ENCODE measurements at places on chromosomes 7 and 10.
A peak's percentile ranks its signal among the peaks of the same experiment; 100 is the strongest.

- no peak for DNase-seq
These were observed 172.5 kb downstream of the VTI1A start for GRCh38 chr10:112619556-112619955.

- no peak for DNase-seq
These were observed 54.4 kb downstream of the MTPAP start for GRCh38 chr10:30294476-30295240.

- DNase-seq = no peak
These were observed 48.5 kb upstream of the MKX start for GRCh38 chr10:27794157-27794556.

GRCh38 chr7:51067757-51068156 is 248.9 kb downstream of the COBL start:
- peak; percentile 82 for DNase-seq

DNA sequence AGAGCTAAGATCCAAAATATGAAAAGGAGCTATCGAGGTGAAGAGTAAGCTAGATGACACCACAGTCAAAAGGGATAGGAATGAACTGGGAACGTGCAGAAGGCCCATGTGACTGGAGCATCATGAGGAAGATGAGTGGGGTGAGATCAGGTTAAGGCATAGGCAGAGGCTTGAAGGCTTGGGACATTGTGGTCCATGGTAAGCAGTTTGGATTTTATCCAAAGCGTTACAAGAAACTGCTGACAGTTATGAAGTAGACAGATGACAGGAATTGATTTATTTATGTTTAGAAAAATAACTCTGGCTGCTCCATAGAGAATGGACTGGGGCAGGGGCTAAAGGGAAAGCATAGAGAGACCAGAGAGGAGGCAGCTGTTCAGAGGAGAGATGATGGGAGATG is 18.1 kb upstream of the PANK1 start:
- no peak for DNase-seq

DNA sequence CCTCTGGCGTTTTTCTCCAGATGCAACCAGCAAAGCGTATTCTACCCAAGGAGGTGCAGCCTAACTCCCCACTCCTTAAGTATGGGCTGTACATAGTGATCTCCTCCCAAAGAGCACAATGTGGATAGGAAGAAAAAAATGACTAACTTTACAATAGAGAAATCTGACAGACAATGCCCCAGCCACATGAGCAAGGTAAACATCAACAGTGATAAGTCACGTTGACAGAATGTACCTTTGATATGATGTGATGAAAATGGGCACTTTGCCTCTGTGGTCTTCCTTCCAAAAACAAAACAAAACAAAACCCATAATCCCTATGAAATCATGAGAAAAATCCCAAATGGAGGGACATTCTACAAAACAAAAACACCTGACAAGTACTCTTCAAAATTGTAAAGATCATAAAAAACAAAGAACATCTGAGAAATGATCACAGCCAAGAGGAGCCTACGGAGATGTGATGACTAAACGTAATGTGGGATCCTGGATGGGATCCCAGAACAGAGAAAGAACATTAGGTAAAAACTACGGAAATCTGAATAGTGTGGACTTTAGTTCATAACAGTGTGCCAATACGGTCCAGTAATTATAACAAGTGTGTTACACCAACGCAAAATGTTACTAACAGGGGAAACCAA is 50.6 kb downstream of the ABLIM1 start:
- DNase-seq = no peak

DNA sequence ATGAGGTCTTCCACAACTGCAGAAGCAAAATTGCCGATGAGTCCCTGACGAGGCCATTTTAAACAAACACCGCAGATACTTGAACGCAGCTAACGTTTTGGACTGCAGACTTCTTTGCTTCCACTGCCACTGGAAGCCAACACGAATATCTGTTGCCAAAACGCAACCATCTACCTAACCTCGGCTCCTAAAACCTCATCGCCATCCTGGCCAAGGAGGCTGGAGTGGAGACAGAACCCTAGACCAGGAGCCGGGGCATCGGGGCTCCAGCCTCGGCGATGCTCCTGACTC is 493 bp downstream of the WDR91 start:
- DNase-seq = peak; percentile 24

Data from ACHN (cell line).